Stimulated activated CD4-positive, alpha-beta T cell treated with anti-CD3 and anti-CD28 coated beads, Interleukin-15, amount 100 ng/mL, for 48 hours (primary cell): ENCODE measurements at places on chromosomes 4 and X.

DNA sequence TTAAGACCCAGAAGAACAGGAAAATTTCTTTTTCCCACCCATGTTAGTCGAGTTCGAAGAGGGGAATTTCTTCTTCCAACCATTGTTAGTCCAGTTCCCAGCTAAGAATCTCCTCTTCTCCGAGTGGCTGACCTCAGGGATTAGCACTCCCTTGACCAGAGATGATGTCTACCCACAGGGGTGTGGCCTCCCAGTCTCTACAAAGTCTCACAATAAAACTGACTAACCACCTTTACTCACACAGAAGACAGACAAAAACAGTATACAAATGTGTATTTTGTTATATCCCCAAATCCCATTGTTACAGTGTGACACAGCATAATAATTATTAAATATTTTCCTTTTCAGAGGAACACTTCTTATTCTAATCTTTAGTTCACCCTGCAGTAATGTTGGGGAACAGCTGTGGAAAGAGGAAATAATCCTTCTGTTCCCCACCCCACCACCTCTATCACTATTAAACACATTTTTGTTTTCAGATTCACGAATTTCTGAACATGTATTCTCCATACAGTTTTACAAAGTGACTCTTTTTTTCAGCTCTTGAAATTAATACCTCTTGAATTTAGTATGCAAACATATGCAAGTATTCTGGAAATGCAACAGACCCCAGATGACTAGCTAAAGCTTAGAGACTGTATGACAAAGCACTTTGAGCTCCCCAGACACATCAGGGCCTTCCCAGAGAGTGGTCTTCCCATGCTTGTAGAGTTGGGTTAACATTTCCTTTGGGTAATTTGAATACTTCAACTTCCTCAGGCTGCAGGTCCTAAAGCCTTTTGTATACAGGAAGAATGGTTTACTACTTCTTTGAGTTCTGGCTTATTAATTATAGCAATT, 62.5 kb upstream of the NFKB1 start:
- no peak for DNase-seq

DNA sequence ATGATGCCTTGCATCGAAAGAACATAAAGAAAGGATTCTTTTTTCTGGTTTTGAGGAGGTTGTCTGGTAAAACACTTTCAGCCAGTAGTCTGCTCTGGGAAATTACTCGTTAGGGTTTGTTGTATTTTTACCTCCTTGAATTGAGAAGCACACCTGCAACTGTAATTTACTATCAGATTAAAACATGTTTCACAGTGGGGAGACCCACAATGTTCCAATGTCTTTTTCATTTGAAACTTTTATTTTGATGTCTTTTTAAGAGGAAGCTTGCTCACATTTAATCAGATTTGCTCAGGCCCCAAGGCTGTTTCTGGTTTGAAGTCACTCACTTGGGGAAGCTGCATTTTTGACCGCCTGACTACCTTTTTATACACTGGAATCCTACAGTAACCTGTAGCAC, 12.0 kb downstream of the TMEM154 start:
- no peak for DNase-seq

GRCh38 chr4:30825008-30825770, 105.0 kb downstream of the PCDH7 start:
- no peak for DNase-seq

- DNase-seq, result no peak
These were observed 119.6 kb downstream of the GATB start for GRCh38 chr4:151641167-151641566.

DNA sequence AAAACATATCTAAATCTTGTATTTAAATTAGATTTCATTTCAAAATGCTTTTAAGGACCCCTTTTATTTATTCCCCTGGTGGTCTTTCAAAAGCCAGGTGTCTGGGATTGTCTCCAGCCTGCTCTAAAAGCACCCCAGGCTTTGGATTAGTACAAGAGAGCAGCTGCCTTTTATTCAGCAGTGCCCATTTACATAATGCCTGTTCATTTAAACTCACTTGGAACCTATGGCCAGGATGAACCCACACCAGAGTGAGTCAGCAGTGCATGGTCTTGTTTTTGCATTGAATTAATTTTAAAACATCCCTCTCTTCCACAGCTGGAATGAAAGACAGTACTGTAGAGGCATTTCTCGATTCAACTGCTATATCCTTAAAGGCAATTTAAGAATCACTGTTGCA, 64.1 kb upstream of the TENM3 start:
- no peak for DNase-seq

DNA sequence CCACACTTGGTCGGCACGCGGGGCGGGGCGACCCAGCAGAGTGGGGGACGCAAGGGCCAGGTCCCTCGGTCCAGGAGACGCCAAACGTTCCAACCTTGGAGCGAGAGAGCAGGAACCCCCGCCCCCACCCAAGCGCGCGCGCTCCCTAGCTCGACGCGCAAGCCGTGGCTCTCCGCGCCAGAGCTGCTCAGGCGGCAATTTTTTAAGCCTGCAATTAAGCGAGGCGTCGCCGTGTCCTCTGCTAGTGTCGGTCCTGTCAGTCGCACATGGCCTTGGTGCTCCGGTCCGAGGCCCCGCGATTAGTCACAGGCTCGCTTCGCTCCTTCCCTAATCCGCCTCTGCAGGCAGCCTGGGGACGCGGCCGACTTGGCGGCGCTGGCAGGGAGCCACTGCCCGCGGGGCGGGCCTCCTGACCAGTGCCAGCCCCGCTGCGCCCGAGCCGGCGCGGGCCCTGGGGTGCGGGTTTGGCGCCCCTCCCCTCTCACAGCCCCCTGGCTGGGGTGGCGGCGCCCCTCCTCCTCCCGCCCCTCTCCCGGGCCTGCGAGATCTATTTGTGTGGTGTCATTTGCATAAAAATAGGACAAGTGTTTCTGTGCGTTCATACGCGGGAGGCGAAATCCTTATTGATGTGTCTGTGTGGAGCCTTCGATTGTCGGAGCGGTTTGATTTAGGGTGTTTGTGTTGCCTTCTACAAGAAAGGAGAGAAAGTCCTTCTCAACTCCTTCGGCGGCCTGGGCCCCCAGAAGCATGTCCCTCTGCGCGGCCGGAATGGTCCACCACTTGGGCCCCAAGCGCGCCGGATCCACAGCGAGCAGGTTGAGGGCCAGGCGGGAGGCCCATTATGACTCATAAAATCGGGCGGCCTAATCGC, 9.8 kb upstream of the BCOR start:
- no peak for DNase-seq

DNA sequence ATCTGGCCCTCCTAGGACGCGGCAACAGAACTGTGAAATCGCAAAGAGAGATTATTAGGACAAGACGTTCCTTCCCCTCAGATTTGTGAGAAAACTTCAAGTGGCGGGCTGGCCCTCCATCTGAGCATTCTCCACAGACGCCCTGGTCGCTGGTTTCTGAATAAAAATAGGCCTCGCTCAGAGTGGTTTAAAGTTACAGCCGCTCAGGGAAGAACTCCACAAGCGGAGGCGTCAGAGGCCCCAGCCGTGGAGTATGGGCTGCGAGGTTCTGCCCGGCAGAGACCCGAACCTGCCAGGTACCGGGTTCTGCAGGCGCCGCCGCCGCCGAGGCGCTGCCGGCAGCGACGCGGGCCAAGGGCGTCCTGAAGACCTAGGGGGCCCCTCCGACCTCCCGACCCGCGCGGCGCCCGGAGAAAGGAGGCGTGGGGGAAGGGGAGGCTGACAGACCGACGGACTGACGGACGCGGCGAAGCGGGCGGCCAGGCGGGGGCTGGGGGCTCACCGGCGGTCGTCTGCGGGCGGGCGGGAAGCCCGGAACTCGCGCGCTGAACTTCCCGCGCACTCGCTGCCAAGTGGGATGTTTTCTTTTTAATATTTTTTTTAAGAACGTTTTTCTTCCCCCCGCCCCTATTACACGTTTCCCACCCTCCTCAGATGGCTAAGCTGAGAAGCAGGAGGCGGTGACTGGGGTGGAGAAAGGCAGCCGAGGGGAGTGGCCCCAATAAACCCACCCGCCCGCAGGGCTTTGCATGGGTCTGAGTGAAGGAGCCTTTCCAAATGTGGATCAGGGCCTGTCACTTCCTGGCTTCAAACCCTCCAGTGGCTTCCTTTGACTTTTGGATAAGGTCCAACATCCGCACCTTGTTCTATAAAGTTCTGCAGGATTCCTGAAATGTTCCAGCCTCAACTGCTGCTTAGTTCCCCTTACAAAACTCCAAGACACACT, at the start of gene PABPC4L:
Gene PABPC4L, minus strand, starts transcription at position 574 of the 946 bp plus-strand sequence. CDS start 770 bp downstream, outside the sequence.
- DNase-seq, result no peak

- no peak for DNase-seq
These were observed 480.1 kb upstream of the FTHL17 start for GRCh38 chrX:31551913-31552312.

GRCh38 chr4:82071951-82072350, 301.8 kb downstream of the HNRNPD start:
- DNase-seq, result no peak

GRCh38 chr4:179196511-179196910, 1754.3 kb upstream of the AGA start:
- DNase-seq, result no peak

GRCh38 chrX:35098419-35098818, 155.8 kb downstream of the FAM47B start:
- no peak for DNase-seq

DNA sequence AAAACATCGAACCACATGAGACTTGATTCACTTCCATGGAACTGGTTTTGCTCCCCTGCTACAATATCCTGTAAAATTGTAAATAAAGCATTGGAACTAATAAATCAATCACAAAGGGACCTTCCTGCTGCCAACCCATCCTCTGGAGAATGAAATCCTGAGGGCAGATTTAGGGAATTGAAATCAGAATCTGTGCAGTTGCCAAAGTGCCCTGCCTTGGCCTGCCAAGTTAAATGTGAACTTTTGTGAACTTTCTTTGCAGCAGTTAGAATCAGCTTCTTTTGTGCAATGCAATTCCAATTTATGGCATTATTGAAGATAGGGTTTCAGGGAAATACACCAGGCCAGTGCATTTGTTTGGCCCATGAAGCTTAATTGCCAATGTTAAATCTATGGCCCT, 263.1 kb downstream of the PTTG2 start:
- no peak for DNase-seq

GRCh38 chrX:16666541-16666940, 16.6 kb downstream of the S100G start:
- DNase-seq, result no peak
